HFFc6 (cell line): ENCODE measurements at places on chromosomes 7 and 10. TPM values are rescaled to one million over a fixed set of nuclear protein-coding genes. Genes with fewer than 3 reads are reported as not detected.

The CRYGN gene
- total RNA-seq, result not detected in 3 replicates

The SPDYE5 gene
- total RNA-seq, result not detected in 2 replicates

The TMEM236 gene
- total RNA-seq, result 0.07 to 0.18 TPM (median 0.13 TPM) in 3 replicates

DNA sequence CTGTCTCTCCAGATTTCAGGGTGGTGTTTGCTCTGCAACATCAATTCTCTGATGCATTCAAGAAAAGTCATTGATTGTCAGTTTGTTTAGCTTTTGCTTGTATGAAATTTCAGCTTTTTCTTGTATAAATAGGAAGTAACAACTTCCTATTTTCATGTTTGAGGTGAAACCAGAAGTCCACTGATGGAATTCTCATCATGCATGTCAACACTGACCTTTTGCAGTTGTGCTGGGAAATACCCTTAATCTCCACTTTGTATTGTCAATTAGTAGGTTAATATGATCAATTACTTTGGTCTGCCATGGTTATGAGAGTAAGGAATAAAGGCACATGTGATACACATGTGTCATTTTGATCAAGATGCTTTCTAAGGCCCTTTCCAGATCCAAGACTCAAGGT lies 208.8 kb upstream of the HPS1 start:
- no peak for DNase-seq

DNA sequence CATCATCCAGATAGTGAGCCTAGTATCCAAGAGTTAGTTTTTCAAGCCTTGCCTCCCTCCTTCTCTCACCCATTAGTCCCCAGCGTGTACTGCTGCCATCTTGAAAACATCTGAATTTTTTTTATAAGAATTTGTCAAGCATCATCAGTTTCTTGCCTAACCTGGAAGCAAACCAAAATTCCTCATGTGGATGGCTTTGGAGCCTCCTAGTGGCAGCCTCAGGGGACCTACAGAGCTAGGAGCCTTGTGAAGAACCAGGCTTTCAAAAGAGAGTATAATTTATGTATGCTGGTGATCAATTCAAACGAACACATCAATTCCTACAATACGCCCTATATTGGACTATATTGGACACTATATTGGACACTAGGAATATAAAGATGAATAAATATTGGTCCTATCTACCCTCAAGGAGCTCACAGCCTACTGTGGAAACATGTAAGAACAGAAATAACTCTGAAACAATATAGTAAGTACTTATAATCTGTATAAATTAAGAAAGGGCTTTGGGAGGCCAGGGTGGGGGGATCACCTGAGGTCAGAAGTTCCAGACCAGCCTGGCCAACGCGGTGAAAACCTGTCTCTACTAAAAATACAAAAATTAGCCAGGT lies 63.4 kb downstream of the HPSE2 start:
- DNase-seq, result peak; percentile 61

DNA sequence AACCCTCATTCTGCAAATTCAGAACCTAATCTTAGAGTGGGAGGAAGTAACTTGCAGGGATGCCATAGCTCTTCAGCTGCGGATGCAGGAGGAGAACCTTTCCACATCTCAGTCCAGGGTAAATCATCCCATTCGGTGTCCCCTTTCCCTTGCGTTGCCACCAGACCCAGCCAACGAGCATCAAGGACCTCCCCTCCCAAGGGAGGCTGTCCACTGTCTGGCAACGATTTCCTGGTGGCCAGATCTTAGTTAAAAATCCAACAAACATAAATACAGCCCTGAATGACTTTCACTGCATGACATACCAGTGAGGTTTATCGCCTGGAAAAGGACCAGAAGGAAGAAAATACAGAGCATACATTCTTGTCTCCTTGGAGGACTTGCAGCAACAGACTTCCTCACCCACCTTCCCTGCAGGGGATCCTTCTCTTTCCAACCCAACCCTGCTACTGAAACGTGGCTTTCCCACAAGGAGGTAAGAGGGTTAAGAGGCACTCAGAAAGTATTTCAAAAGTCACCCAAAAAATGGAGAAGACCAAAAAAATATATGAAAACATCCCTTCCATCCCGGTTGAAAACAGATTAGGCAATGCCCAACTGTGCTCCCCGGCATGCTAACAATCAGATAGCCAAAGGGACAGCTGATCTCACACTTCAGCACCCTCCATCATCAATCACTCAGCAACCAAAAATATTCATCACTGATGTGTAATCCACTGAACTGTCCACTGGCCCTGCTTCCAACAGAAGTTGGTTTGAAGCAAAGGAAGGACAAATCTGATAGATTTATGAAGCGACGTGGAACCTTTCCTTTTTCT lies 206.6 kb downstream of the TNS3 start:
- DNase-seq, result peak; percentile 40

DNA sequence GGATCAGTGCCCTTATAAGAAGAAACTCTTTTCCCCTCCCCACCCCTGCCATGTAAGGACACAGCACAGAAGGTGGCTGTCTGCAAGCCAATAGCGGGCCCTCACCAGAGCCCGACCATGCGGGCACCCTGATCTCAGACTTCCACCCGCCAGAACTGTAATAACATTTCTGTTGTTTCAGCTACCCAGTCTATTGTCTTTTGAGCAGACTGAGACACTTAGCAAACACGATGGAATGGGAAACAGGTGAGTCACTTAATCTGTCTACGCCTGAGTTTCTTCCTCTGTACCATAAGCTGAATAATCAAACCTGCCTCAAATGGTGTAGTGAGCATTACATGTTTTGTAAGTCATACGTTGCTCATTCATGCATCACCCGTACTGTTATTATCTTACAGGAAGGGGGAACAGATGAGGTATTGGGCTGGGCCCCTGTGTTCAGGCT lies 58.2 kb downstream of the STRA8 start:
- DNase-seq, result peak; percentile 83

DNA sequence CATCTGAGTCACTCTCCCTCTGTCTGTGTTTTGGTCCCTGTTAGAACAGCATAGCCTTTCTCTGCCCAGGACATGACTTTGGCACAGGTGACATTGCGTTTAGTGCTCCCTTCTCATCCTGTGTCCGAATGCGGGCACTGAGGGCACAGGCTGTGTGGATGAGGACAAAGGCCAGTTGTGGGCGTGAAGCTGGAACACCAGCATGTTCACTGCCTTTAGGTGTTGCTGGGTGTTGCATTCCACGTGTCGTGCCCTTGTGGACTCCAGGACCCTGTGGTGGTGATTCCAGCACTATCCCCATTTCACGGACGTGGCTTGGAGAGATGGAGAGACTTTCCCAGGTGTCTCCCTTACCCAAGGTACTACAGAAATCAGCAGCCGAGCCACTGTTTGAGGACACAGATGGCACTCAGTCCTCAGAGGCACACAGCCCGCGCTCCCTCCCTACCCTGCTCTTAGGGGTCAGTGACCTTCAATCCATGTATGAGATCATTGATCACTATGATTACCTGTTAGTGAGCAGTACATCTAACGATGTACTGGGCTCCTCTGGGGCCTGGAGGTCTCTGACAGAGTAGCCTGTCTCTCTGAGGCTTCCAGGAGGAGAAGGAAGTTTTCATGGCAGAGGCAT lies 917 bp upstream of the CNPY1 start:
- DNase-seq, result no peak
